Activated CD4-positive, alpha-beta T cell treated with anti-CD3 and anti-CD28 coated beads, Interleukin-2, amount 10 ng/mL, durations not matched to agents 7 days and 5 days (primary cell): ENCODE measurements at places on chromosomes 11 and 22. TPM values are rescaled to one million over a fixed set of nuclear protein-coding genes. Genes with fewer than 3 reads are reported as not detected.

DNA sequence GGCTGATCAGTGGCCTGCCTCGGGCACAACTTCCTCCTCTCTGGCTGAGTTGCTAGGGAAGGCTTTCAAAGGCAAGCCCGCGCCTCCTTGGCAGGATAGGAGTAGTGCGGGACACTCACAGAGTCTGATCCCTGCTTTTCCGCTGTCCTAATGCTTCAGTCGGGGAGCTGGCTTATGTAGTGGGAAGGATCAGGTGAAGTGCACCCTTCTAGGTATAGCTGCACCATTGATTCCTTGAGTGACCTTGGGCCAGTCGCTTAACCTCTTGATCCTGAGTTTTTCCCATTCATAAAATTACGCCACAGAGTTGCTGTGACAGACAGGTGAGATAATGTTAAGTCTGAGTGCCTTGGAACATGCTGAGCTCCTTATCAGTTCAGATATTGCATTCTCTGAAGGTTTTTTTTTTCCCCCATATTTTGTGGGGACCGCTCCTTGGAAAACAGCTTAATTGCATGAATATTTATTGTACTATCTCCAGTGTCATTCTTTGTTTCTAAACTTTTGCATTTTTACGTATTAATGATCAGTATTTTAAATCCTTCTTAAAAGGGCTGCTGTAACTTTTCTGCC is 961 bp downstream of the IPO7 start:
- peaks cover 34% of the 10 kb centered on the region for H3K4me1 ChIP-seq
- H3K27me3 ChIP-seq: no peaks in the 10 kb centered on the region
- peaks cover 20% of the 10 kb centered on the region for H3K36me3 ChIP-seq
- H3K27ac ChIP-seq: peak overlapping the region; percentile 95
- no peak for DNase-seq
- peak overlapping the region; percentile 92 for H3K4me3 ChIP-seq

GRCh38 chr11:62948765-62949320 is 27.7 kb upstream of the CHRM1 start:
- H3K36me3 ChIP-seq: no peaks in the 10 kb centered on the region
- no peak overlapping the region for H3K4me3 ChIP-seq
- H3K4me1 ChIP-seq: no peaks in the 10 kb centered on the region
- no peak for DNase-seq
- no peak overlapping the region for H3K27ac ChIP-seq

Gene C11orf52
- total RNA-seq: 0.27 TPM

Gene HSPB2
- total RNA-seq: not detected
